Heart left ventricle (tissue), 16 donors: ENCODE measurements at places on chromosomes 5 and 9.

DNA sequence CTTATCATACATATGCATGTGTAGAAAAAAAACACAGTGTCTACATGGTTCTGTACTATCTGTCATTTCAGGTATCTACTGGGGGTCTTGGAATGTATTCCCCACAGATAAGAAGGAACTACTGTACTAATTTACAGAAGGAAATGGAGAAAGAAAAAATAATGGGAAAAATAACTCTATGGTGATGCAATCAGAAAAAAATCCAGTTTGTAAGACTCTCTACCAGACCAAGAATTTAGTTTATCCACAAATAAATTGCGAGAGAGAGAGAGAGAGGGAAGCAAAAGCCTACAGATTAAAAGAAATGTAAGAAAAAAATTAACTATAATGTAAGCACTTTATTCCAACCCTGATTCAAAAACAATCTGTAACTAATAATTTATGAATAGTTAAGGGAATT, 708.6 kb upstream of the ZNF608 start:
- DNase-seq = no peak

GRCh38 chr9:132267660-132268059, 87.1 kb downstream of the SETX start:
- no peak for DNase-seq

DNA sequence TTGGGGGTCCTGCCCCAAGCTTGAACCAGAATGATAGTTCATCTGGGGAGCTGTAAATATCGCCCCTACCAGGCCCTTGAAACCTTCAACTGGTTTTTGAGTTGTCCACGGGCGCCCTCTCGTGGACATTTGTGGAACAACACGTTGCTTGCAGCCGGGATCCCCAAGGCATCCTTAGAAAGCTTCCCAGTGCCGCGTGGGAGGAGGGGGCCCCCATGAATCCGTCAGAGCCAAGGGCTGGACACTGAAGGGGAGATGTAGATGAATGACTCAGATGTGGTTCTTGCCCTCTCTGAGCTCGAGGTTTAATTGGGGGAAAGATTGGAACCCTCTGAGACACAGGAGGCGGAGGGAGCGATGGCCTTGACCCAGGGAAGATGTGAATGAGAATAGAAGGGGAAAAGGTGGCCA, 31.8 kb upstream of the ORM1 start:
- DNase-seq = peak; percentile 46

DNA sequence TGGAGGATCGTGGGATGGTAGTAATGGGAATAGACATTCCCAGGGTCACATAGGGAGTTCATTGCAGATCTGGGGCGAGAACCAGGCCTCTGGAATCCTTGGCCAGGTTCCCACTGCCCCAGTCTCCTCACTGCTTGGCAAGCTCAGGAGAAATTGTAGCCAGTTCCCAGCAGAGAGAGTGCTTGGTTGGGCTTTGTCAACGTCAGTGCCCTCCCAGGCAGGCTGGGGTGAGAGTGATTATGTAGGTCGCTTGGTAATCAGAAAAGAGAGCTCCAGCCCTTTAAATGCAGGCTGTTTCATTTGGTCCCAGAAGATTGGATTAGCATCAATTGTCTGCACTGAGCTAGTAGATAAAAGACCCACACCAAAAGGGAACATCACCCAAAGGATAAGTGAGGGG, 51.8 kb upstream of the GALNT10 start:
- DNase-seq = peak; percentile 84

- DNase-seq = no peak
Observed at GRCh38 chr5:10511741-10512640, 51.9 kb upstream of the ANKRD33B start.

- peak; percentile 87 for DNase-seq
Observed at GRCh38 chr9:69173891-69174615, at the start of gene TJP2. Gene TJP2 (plus strand): TSS chr9:69174277. CDS start chr9:69174373, 96 bp downstream.

DNA sequence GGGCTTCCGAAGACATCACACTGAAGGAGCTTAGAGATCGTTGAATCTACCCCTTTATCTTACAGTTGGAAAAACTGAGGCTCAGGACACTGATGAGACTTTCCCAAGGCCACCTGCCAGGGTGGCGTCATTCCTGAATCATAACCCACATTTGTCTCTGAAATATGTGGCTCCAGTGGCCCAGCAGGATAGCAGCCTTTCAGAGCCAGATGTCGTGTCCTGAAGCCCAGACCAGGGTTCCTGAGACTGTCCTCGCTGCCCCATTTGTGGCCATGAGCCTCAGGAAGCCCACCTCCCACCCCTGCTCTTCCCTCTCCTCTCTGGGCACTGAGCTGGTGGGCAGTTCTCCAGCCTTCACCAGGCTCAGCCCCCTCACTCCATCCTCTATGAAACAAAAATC, 2.4 kb downstream of the HMCN2 start:
- no peak for DNase-seq

- DNase-seq = no peak
Observed at GRCh38 chr5:117803533-117803932, 1184.8 kb downstream of the DTWD2 start.

DNA sequence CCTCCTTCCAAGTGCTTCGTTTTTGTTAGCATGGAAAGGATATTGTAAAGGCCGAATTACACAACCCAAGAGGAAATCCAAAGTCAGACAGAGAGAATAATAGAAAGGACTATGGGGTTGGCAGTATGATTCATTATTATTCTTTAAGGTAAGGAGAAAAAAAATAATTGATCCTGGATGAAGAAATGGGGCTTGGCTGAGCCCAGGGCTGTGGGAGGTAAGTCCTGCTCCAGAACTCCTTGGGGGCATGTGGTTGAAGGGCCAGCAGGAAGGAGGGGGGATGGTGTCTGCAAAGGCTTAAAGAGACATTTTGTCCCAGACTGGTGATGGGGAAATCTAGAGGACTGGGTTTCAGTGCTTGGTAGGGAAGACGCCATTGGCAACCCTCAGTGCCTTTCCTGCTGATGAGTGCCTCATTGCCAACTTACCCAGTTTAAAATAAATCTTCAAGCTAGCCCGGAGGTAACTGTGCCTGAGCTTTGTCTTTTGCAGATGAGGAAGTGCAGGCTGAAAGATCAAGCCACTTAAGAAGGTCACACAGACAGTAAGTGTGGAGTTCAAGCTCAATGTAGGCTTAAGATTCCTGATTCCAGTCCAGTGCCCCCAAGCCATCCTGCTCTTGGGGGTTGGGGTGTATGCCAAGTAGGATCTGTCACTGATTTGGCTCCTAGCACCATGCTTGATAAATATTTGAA, 30.2 kb downstream of the FOXI1 start:
- DNase-seq = no peak

- DNase-seq = no peak
Observed at GRCh38 chr5:126452477-126452876, 29.3 kb downstream of the GRAMD2B start.

DNA sequence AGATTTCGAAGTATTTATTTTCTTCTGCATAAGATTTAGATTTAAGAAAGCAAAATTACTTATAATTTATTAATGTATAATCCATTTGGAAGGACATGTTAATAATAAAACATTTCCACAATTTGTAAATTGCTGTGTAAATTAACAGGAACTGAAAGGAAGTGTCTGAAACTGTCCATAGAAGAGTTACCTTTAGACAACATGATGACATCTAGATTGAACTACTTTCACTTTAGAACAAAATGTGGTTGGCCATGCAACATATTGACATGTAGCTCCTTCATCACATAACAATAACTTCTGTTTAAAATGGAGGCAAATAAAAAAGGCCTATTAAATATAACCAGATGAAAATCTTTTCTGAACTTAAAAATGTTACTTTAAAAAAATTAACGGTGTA, 1849.5 kb upstream of the ACO1 start:
- no peak for DNase-seq

GRCh38 chr9:70466976-70467561, 52.6 kb upstream of the KLF9 start:
- DNase-seq = no peak
